ENCODE measurements at places on chromosomes 2 and 18. TPM values are rescaled to one million over a fixed set of nuclear protein-coding genes. Genes with fewer than 3 reads are reported as not detected.

GRCh38 chr2:34179511-34179910 is 580.4 kb upstream of the FAM98A start:
- DNase-seq = no peak
- no peaks in the 10 kb centered on the region for H3K36me3 ChIP-seq

DNA sequence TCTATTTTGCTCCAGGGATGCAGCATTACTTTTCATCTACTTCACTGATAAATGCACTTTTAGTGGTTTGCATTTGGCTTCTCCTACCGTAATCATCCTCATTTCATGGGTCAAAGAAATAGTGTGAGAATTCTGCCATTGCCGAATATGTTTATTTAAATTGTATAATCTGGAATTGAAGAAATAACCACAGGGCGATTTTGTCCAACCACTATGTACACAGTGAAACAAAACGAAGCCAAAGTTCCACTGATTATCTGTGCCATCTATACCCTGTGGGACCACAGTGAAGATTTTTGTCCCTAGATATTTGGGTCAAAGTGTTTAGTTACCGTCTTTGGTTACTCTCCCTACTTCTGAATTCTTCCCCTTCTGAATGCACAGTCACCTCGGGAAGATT is 888.6 kb upstream of the NRXN1 start:
- H3K4me1 ChIP-seq = no peaks in the 10 kb centered on the region
- H3K27ac ChIP-seq = no peak overlapping the region
- H3K27me3 ChIP-seq = no peaks in the 10 kb centered on the region

DNA sequence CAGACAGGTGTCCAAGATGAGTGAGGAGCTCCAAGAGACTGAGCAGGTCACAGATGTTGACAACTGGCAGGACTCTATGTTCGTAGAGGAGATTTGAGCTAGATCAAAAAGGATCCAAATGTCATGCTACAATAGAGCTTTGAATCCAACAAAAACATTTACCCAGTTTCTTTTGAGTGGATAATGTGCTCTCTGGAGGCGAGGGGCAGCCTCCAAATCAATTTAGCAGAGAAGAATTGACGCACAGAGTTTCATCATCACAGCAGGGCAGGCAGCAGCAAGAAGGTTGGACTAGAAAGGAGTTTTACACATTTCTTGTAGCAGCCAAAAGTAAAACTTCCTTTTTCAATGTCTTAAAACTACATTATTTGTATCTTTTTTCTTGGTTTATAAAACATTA is 653.0 kb downstream of the RNF144A start:
- no peaks in the 10 kb centered on the region for H3K36me3 ChIP-seq
- H3K4me3 ChIP-seq = no peak overlapping the region
- no peaks in the 10 kb centered on the region for H3K27me3 ChIP-seq
- no peak for DNase-seq
- H3K27ac ChIP-seq = no peak overlapping the region

WDFY1 gene
- total RNA-seq = 50.1 TPM

GRCh38 chr2:162716122-162716521 is 122.4 kb downstream of the KCNH7 start:
- no peak overlapping the region for H3K27ac ChIP-seq
- no peaks in the 10 kb centered on the region for H3K4me1 ChIP-seq
- H3K4me3 ChIP-seq = no peak overlapping the region
- no peaks in the 10 kb centered on the region for H3K27me3 ChIP-seq
- H3K36me3 ChIP-seq = no peaks in the 10 kb centered on the region

- H3K36me3 ChIP-seq = no peaks in the 10 kb centered on the region
- H3K27me3 ChIP-seq = no peaks in the 10 kb centered on the region
- no peak overlapping the region for H3K27ac ChIP-seq
- DNase-seq = no peak
Measured at GRCh38 chr2:122748552-122749011, 993.1 kb downstream of the TSN start.

DNA sequence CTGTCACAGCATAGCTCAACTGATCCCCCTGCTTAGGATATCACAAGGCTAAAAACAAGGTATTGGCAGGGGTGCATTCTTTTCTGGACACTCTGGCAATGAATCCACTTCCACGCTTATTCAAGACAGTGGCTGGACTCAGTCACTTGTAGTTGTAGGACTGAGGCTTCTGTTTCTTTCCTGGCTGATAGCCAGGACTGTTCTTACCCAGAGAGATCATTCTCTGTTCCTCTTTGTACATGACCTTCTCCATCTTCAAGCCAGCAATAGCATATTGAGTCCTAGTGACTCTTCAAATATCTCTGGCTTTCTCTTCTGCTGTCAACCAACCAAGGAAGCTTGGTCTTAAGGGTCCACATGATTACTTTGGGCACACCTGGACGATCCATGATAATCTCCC is 241.3 kb downstream of the RBM43 start:
- no peak overlapping the region for H3K27ac ChIP-seq
- peaks cover 7% of the 10 kb centered on the region for H3K4me1 ChIP-seq
- H3K4me3 ChIP-seq = no peak overlapping the region
- DNase-seq = no peak
- no peaks in the 10 kb centered on the region for H3K27me3 ChIP-seq

Measured in upper lobe of right lung (tissue), 1 donor.